Astrocyte of the hippocampus (primary cell): ENCODE measurements at places on chromosomes 3 and 15.

- DNase-seq = no peak
These were observed 330.1 kb upstream of the TPM1 start for GRCh38 chr15:62712455-62712839.

GRCh38 chr3:46215810-46216414, 7.8 kb upstream of the CCR1 start:
- DNase-seq = no peak

- DNase-seq = peak; percentile 64
These were observed 139.3 kb downstream of the ZNF609 start for GRCh38 chr15:64599716-64600115.

DNA sequence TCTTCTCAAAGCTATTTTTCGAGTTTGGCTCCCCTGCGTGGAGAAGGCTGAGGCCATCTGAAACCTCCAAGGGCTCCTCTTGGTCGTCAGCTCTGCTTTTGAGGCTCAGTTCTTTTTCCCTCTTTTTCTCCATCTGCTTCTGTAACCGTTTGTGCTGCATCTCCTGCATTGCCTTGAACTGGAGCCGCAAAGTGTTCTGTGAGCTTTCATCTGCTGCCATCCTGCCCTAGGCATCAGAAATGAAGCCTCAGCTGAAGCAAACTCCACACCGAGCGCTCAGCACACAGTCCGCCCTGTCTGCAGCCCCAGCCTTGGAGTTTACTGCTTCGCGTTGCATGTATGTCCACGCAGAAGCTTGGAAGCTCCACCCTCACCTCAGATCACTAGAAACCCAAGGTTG, 14.9 kb downstream of the CCDC13 start:
- DNase-seq = no peak

DNA sequence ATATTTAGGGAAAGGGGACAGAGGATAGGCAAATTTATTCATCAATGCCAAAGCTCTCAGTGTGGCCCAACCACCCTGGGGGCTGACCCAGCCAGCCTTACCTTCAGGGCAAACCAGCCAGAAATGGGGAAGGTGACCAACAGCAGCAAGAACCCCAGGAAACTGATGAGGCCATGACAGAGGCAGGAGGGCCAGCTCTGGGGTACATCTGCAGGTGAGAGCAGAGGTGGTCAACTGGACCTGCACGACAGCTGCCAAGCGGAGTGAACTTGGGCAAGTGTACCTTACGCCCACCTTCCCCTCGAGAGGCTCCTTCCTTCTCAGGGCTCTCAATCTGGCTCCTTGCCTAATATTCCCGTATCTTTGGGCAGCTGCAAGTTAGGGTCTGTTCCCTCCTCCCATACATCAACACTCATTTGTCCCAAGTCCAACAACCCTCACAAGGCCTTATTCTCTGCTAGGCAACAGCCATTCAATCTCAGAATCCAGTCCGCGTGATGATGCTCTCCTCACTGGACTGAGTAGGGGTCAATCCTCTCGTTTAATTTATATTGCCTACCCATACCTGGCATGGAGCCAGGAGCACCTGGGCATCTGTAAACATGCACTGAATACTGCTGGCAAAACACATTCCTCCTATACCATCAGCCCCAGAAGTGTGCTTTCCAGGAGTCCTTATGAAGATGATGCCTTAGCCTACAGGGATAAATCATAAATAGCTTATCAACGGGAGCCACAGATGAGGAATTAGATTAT, 1.7 kb downstream of the STOML1 start:
- DNase-seq = no peak
